ENCODE measurements at places on chromosomes 6 and 20.
A peak's percentile ranks its signal among the peaks of the same experiment; 100 is the strongest.

DNA sequence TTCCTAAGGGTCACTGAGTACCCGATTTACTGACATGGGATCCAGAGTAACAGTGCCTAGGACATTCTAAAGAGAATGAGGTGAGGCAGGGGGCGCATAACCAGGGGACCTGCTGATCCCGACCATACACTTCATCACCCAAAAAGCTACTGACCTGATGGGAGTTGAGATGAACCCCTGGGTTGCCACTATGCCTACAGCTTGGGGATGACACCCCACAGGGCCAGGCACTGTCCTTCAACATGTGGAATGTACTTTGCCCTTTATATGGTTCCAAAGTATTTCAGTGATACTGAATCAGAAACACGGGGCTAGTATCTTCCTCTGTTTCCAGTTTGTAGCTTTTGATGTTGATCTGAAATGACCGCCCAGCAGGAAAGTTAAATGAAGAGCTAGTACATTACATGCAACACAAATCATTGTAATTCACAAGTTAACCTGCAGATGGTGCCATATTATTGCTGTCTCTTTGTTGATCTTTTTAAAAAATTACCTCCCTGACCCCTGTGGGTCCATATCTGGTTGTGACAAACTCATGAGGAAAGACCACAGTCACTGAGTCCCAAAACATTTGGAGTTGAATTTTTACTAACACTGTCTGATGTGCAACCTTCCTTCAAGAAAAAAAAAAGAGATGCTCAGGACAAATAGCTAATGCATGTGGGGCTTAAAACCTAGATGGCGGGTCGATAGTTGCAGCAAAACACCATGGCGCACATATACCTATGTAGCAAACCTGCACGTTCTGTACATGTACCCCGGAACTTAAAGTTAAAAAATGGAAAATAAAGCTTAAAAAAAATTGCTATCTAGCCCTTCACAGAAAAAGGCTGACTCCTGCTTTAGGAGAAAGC lies 42.7 kb upstream of the GCNT2 start:
- DNase-seq: peak; percentile 3

GRCh38 chr20:38806855-38807655 lies 1.6 kb downstream of the PPP1R16B start:
- no peak for DNase-seq

- DNase-seq: no peak
Measured at GRCh38 chr6:111337829-111338236, 145.2 kb downstream of the REV3L start.

DNA sequence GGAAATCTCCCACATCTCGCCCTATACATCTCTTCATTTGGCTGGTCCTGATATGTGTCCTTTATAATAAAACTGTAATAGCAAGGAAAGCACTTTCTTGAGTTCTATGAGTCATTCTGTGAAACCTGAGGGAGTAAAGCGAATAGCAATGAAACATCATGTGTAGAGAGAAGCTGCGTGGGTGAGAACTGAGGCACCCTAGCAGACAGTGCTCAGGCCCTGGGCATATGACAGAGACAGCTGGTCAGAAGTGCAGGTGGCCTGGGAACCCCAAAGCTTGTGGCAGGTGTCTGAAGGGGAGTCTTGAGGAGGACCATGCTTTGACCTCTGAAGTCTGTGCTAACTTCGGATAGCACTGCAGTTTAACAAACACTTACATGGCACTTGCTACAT lies 1.3 kb upstream of the BLOC1S5 start:
- DNase-seq: no peak

- no peak for DNase-seq
Measured at GRCh38 chr20:11080010-11080409, 406.2 kb upstream of the JAG1 start.

DNA sequence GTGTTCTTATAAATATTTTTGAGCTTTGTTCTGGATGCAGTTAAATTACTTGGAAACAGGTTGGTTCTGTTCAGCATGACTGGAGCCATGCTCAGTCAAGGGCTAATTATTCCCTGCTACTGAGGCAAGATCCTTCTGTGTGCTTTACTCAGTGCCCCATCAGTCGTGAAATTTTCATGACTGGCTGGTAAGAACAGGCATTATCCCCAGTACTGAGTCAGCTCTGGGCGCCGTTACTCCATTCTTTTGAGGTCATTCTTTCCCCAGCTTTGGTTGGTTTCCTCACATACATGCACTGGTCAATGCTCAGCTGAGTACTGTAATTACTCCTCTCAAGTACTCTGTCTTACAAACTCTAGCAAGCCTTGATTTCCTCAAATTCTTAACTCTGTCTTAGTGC lies 71.3 kb downstream of the CDKAL1 start:
- DNase-seq: no peak

GRCh38 chr20:11807054-11808048 lies 110.3 kb upstream of the BTBD3 start:
- DNase-seq: peak; percentile 78

- no peak for DNase-seq
Measured at GRCh38 chr20:24742436-24742835, 206.6 kb upstream of the CST7 start.

- no peak for DNase-seq
Measured at GRCh38 chr20:34311118-34312023, 8.2 kb upstream of the AHCY start.
